ENCODE measurements at places on chromosomes 6 and 20.
A peak's percentile ranks its signal among the peaks of the same experiment; 100 is the strongest.

- DNase-seq, result no peak
Observed at GRCh38 chr20:25063546-25063945, 5.6 kb upstream of the ACSS1 start.

DNA sequence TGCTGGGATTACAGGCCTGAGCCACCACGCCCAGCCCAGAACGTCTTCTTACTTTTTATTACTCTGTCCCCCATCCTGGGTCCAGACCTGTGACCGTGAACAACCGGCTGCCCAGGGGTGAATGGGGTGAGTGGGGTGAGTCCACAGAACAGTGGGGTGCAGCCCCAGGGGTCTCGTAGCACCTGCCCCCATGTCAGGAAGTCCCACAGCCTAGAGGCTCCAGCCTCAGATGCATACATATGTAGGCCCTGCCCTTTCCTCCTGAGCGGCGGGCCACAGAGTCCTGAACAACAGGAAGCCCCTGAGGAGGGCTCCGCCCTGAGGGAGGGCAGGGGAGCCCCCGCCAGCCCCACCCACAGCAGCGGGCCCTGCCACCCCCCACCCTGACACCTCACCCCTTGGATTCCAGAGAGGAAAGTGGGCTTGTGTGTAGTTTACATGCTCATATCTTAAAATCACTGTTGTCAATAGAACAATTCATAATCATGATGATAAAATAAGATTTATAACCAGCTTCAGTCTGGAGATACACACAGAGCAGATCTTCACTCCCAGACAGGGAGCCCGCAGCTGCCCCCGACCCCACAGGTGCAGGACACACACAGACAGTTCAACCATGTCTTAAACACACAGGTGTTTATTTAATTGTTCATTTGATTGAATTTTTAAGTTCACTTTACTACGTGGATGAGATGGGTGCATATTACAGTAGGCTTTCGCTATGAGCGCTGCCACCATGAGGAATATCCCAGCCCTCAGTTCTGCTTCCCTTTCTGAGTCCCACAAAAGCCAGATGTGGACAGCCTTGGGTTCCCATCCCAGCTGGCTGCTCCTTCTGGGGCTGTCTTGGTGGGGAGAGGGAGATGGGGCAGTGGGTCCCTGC is 12.4 kb upstream of the GMEB2 start:
- no peak for DNase-seq

GRCh38 chr20:33840160-33840559 is 29.0 kb downstream of the CHMP4B start:
- no peak for DNase-seq

- peak; percentile 30 for DNase-seq
Observed at GRCh38 chr6:14275493-14275851, 157.9 kb downstream of the CD83 start.

DNA sequence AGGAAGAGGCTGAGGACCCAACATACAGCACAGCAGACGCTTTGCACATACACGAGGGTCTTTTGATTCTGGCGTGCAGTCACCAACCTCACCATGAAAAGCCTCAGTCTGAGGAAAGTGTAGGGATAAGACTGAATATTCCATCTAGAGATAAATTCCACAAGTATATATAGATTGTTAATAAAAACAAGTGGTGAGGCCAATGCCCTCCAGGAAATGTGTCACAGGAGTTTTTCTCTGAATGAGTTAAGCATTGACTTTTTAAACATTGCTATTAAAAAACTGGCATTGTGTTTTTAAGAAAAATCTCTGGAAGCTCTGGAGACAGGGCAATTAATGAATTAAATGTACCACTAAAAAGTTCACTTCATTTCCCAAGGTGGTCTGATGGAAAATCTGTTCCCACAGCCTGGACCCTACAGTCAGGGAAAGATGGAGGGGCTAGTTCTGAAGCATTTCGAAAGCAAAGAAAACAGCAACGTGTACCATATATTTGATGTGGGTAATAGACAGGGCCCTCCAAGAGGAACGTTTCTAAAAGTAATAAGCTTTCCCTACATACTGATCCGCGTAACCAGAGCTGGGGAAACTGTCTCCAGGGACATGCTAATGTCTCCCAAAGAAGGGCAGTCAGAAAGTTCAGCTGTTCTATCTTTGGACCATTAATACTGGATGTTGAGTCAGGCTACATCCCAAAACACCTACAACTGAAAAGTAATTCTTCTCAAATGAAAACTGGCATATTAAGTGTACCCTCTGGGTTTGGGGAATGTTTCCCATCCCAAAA is 301.1 kb downstream of the FOXC1 start:
- no peak for DNase-seq

DNA sequence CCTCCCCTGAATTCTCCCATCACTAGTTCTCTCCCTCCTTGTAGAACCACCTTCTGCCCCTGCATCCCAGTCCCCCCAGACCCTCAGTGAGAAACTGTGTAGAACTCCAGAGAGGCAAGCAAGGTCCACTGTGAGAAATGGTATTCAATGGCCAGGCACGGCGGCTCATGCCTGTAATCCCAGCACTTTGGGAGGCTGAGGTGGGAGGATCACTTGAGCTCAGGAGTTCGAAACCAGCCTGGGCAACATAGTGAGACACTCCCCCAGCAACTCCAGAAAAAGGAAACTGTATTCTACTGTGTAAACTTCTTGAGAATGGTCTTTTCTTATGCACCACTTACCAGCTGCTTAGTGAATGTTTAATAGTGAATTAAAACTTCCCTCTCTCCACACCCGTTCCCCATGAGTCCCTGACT is 8.2 kb upstream of the CD83 start:
- DNase-seq, result no peak

DNA sequence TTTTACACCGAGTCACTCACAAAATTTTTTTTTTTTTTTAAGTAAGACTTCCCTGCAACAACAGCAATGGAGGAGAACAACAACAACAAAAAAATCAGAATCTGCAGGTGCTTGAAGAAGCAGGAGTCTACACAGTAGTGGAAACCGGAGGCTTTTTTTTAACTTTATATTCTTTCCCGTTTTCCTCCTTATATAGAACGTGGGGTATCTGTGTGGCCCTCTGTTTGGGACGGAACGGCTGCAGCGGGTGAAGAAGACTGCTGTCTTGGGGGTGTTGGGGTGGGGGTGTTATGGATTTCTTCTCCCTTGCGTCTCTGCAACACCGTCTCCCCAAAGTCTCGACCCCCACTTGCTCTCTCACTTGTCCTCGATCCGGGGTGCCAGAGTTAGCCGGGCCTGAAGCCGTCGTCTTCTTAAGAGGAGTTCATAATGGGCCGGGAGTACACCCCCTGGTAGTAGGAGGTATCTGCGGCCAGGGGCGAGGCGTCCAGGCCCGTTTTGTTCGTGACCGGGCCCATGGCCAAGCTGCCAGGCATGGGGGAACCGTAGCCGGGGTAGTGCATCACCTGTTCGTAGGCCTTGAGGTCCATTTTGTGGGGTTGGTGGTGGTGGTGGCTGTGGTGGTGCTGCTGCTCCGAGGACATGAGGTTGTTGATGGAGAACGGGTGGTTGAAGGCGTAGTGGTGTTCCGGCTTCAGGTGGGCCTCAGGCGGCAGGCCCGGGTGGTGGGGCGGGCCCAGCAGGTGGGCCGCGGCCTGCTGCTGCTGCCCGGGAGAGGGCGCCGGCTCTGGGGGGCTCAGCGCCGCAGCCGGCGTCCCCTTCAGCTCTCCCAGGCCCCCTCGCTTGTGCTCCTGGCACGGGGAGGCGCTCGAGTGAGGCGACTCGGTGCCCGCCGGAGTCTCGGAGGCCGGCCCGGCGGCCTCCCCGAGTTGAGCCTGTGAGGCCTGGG is 2.7 kb downstream of the FOXA2 start:
- DNase-seq, result no peak

GRCh38 chr6:158047127-158047518 is 65.5 kb downstream of the SYNJ2 start:
- DNase-seq, result no peak

GRCh38 chr6:37320646-37321045 is 33.1 kb upstream of the RNF8 start:
- DNase-seq, result no peak

DNA sequence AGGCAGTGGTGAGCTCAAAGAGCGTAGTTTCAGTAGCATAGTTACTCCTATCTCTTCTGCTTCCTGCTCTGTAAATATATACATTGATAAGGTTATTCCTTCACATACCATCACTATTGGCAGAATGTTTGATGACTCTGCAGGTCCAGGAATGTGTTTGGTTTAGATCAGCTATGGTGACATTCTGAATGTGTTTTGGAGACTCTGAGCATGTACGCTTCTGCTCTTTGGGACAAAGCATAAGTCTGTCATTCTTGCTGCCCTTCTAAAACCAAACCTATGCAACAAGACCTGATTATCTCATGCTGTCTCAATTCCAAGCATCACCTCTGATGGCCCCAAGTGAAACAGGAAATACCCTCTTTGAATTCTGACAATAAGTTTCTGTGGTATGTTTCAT is 1074.3 kb downstream of the KIF16B start:
- no peak for DNase-seq

DNA sequence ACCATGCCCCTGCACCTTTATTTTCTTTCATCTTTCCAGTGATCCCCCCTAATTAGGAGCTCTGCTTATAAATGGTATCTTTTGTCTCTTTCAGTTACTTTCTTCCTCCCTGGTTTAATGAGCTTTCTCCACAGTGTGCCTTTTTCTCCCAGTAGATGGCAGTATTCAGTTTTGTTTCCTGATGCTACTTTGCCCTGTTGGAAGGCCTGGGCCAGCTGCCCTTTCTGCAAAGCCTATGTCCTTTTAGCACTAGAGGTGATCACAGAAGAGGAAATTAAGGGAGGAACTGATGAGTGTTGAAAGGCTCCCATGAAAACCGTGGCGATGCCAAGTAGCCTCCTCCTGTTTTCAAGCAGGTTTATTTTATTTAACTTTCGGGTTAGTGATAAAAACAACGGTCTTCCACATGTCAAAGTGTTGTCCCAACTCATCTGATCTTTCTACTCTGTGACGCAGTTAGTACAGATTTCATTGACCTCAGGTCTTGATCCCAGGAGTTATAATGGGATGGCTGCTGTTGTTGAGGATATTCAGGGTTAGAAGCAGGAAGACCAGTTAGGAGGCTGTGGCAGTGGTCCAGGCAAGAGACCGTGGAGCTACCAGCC is 184.2 kb upstream of the BMP2 start:
- peak; percentile 65 for DNase-seq

DNA sequence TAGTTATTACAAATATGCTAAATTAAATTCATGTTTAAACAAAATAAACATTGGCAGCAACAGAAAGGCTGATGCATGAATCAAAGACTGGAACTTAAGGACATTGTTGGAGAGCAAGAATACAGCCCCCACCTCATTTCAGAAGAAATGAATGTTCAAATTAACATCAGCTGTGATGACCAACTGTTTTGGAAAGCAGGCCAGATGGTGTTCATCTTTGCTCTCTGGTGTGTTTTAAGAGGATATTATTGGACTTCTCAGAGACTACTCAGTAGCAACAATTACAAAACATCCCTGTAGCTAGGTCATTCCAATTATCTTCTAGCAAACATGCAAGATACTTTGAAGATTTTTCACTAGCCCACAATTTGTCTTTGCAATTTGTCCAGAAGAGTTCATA is 118.6 kb upstream of the DOK5 start:
- DNase-seq, result no peak

DNA sequence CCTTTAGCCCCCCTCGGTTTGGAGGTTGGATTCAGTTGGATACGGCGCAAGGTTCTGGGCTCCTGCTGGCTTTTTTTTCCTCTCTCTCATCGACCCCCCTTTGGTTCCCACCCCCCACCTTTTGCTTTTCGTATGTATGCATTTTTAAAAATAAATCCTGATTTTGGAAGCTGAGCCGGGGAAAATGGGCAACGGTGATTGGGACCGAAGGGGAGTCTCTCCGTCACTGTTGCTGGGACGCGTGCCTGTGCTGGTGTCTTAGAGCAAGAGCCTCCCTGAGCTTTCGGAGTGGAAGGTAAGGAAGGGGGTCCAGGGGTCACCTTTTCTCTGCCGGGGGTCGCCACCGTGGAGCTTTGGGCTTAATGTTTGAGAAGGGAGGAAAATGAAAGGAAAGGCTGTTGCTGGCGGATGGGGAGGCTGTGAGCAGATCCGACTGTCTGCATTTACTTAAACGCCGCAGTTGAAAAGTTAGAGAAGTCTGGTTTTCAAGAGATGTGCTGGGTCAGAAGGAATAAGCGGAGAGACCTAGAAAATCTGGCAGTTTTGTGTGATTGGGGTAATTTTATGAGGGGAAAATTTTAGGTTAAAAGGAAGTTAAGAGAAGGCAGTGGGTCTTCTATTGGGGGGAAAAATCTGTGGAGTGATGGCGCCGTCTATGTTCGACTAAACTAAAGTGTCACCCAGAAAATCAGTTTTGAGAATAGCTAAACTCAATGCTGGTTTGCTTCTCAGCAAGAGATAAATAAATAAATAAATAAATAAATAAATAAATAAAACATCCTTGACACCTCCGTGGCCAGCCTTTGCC is 828 bp downstream of the ADGRB3 start:
- DNase-seq, result peak; percentile 77

- no peak for DNase-seq
Observed at GRCh38 chr6:136752554-136752953, 39.7 kb downstream of the MAP3K5 start.

GRCh38 chr6:73817253-73817652 is 121.2 kb downstream of the CD109 start:
- DNase-seq, result no peak

DNA sequence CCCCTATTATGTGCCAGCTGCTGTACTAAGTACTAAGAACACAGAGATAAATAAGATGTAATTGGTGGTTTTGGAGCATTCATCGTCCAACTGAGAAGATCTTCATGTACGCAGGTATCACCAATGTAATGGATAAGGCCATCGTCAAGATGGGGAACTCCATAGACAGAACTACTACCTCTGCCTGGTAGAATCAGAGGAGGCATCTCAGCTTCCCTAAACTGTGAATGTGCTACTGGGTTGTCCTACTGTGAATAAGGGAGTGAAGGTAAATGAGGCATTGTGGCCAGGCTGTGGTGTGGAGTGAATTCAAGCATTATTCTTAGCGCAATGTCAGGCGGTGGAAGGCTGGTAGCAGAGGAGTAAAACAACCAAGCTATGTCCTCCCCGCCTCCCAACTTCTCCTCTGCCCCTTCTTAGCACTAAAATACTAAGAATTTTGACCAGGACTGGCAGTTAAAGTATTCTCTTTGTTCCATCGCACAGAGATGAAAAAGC is 68.2 kb downstream of the TBC1D7 start:
- no peak for DNase-seq

DNA sequence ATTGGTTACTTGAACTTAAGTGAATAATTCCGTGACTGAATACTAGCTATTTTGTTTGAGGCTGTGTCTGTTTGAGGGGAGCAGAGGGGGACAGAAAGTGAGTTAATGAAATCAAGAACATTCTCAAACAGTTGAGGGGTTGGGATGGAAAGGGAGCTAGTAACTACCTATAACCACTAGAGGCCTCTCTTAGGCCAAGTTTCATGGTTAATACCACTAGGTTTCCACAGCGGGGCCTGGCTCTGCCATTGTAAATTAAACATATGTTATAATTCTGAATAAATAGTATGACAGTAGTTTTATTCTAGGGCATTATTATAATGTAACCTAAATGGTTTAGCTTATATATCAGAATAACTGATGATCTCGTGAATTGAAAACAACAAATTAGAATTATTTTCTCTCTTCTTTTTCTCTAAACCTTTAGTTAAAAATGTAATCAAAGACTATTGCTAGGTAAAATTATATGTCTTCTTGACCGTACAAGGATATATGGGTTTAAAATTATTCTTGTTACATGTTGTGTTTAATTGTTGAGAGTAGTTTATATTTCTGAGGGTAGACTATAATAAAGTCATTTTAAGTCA is 108.1 kb downstream of the BCKDHB start:
- DNase-seq, result peak; percentile 32

GRCh38 chr6:145891565-145891964 is 72.6 kb downstream of the SHPRH start:
- DNase-seq, result no peak

- no peak for DNase-seq
Observed at GRCh38 chr6:87671555-87672029, 30.4 kb downstream of the AKIRIN2 start.

Measured in globus pallidus (tissue), 1 donor.